GM04504 (cell line): ENCODE measurements at places on chromosomes 4 and X.
A peak's percentile ranks its signal among the peaks of the same experiment; 100 is the strongest.

- no peak for DNase-seq
These were observed 328.8 kb downstream of the ADAM29 start for GRCh38 chr4:175246941-175247340.

- DNase-seq, result no peak
These were observed 10.0 kb upstream of the OPHN1 start for GRCh38 chrX:68443155-68443868.

GRCh38 chr4:122034619-122035018 lies 82.8 kb upstream of the TRPC3 start:
- no peak for DNase-seq

DNA sequence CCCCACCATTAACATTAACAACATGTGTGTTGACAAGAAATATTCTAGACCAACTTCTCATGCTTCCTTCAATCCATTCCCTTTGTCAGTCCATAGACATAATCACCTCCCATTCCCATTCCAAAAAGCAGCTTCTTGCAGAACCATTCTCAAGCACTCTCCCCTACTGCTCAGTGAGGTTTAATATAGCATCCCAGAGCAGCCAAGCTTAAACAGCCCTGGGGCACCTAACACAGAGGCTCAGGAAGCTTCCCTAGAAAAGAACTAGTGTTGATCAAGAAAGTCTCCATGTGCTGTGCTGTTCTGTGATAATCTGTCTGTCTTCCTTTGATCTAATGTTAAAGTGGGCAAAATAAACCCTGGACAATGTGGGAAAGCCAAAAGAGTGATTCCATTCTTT lies 174.2 kb upstream of the NOCT start:
- no peak for DNase-seq

DNA sequence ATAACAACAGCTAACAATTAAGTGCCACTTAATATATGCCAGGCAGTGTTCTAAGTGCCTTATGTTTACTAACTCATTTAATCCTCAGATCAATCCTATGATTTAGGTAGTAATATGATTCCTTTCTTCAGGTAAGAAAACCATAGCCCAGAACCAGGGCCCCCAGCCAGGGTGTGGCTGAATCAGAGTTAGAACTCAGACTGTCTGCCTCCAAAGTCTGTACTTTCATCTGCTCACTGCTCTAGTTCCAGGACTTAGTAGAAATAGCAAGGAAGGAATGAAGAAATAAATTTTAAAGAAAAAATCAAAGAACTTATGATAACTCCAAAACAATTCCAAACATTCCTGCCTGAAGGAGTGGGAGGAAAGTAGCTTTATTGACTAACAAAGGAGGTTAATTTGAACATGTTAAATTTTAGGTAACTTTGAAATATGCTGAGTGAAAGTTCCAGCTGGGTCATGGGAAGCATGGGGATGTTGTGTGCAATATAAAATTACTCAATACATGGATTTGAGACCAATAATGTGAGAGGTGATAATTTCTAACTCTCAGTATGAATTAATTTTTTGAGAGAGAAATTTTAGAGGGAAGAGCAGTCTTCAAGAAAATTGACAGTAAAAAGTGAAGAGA lies 8.8 kb upstream of the ADH1C start:
- DNase-seq, result no peak

DNA sequence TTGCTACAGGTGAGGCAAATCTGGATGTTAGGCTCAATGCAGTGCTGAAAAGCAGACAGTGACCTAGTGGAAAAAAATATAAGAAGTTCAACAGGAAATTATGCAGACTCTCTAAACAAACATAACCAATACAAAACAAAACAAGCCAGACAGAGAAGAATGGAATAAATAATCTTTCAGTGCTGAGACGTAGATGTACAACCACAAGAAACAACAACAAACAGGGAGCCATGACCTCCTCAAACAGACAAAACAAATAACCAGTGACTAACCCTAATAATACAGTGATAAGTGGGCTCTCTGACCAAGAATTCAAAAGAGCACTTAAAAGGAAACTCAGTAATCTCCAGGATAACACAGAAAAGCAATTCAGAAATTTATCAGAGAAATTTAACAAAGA lies 239.3 kb downstream of the SLC39A8 start:
- DNase-seq, result no peak

- DNase-seq, result no peak
These were observed 1496.8 kb downstream of the RPA4 start for GRCh38 chrX:98380556-98380955.

DNA sequence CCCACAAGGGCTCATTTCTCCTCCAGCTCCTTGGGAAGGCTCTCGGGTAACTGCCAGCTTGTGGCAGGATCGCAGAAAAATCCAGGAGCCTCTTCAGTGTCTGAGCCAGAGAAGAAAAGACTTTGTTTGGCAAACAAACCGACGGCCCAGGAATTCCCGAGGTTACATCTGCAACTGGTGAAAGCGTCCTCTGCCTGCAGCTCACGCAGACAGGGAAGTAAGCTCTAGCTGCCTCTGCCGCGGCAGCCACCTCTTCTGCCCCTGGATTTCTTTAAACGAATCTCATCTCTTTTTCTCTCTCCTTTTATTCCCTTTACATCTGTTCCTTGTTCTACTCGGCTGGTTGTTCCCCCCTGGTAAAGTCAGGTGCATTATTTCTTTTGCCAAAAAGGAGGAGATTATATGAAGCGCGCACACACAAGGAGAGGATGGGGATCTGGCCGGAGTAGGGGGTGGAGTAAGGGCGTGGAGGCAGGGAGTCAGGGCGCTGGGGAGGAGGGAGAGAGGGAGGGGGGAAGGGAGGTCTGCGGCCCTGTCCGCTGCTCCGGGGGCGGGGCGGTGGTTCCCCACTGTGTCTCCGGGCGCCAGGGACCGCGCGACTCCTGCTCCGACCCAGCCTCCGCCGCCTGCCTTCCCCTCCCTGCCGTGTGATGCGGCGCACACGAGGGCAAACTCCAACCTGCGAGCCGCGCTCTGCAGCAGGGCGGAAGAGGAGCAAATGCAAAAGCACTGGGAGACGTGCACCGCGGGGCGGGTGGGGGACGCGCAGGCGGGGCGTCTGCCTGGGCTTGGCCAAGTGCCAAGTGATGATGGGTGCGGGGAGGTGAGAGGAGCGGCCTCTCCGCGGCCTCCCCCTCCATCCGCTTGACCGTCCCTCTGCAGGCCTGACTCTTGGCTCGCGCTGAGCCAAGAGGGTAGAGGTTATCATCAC lies at the start of gene DCHS2:
DCHS2 (minus strand) TSS at position 459 of the 931 bp plus-strand sequence; CDS start at position 15, 444 bp downstream.
- DNase-seq, result no peak

GRCh38 chrX:138026211-138026610 lies 460.3 kb downstream of the ZIC3 start:
- no peak for DNase-seq

GRCh38 chrX:3527166-3527565 lies 180.7 kb upstream of the MXRA5 start:
- DNase-seq, result no peak

DNA sequence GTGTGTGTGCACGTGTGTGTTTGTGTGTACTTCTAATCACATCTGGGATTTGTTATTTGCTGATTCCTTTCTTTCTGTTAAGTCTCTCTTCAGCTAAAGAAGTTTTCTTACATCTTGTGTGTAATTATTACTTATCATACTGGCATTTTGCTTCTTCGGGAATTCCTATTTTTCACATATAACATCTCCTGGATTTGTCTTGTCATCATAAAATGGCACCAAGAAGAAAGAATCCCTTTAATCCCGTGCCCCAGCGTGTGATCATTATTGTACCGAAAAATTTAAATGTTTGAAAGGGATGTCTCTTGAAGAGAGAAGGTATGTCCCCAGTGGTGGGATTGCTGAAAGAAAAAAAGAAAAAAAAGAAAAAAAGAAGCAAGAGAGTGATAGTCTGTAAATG lies 72.3 kb downstream of the ZFX start:
- DNase-seq, result no peak

- no peak for DNase-seq
These were observed 106.2 kb upstream of the FAT1 start for GRCh38 chr4:186829740-186830449.

DNA sequence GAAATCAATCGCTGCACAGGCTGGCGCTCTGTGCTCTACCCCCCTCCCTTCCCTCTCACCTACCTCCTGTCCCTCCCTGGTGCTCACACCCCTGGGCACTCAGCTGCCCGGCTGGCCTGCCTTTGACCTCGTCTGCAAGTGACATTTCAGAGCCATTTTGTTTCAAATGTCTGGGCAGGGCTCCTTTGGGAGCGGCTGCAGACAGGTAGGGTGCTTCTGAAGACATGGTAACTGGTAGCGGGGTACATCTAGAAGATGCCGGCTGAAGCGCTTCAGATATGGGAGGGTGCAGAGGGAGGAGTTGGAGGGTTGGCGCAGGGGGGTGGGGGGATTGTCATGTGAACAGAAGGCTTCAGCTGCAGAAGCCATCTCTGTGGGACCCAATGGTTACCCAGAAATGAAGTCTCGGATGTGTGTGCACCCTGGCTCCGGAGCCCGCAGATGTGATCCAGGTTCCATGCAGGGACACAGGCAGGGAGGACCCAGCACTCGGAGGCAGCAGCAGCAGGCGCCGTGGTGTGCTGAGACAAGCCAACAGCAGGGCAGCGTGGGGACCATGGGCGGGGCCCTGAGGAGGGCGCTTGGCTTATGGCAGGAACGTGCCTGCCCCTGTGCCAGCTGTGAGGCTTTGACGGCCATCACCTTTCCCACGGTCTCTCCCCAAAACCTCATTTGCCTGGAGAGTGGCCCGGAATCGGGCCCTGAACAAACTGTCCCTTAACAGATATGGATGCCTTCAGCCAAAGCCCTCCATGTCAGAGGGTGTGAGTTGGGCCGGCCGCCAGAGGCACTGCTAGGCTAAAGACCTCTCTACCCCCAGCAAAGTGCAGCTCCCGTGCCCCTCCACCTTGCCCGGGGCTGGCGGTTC lies 7.6 kb upstream of the DUSP9 start:
- DNase-seq, result no peak

DNA sequence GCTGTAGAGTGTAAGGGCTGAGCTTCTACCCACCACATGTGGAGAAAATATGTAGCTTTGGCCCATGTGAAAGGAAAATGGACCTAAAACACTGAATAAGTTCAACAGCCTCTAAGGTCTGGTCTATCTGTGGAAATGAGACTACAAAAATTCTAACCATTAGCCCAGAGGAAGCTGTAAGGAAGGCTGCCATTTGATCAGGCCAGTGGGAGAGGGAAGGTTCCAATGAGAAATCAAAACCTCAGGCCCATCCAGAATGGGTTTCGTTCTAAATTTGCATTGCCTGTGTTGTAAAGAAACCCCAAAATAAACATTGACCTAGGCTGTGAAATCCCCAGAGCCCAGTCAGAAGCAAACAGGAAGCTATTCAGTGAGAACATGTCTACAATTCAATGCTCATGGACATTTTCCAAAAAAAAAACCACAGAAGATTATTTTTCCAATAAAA lies 320.4 kb upstream of the SLC7A11 start:
- peak; percentile 35 for DNase-seq

- no peak for DNase-seq
These were observed 58.6 kb downstream of the C4orf46 start for GRCh38 chr4:158613046-158613445.

- peak; percentile 67 for DNase-seq
These were observed 53.3 kb downstream of the RGS12 start for GRCh38 chr4:3346146-3346545.

GRCh38 chrX:70907900-70908299 lies 611 bp downstream of the TEX11 start:
- DNase-seq, result no peak

DNA sequence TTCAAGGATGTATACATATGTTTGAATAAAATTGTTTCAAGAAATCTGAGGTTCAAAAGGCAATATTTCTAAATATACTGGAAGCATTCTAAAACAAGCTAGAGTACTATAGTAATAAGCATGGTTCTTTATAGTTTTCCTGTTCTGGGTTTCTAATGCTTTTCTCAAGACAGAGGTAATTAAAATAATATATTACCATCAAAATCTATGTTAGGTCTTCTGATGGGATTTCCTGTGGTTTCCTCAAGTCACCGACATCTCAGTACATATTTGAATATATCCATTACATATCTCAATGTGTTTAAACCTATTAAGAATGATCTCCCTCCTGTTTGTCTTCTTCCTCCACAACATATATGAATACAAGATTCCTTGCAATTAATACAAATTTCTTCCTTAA lies 25.6 kb downstream of the ARSJ start:
- DNase-seq, result no peak

GRCh38 chr4:73868206-73869129 lies 725 bp upstream of the CXCL1 start:
- DNase-seq, result no peak

DNA sequence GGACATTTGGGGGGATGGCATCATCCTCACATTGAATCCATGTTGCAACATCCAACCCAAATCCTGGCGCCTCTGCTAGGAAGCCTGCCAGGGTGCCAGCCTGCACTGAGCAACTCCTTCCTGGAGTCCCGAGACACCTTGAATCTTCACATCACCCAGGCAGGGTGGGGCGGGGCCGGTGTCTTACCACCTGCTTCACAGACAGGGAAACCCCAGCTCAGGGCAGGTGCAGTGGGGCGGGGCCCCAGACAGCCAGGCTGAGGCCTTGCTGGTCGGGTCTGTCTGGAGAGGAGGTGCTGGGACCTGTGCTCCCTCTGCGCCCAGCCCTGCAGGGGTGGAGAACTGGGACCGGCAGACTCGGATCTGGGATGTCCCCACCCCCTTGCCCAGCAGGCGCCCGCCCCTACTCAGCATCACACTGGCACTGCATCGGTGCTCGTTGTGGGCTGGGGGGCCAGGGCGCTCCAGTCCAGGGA lies 31.5 kb upstream of the HTRA3 start:
- no peak for DNase-seq

GRCh38 chr4:168177546-168178149 lies 85.3 kb downstream of the ANXA10 start:
- no peak for DNase-seq

DNA sequence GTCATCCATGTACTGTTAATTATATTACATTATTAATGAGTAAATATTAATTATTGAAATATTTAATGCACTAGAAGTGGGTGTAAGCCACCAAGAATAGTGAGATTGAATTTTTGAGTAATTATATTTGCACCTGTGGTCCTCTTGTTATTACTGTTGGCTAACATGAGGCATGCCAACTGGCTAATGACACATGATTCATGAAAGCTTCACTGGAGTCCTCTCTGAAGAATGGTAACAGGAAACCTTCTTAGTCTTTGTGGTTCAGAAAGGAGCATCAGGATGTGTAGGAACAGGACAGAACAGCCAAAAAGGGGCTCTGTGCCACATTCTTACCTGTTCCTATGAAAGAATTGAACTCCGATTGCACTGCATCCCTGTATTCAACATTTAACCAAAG lies 65.2 kb downstream of the SLC4A4 start:
- no peak for DNase-seq

DNA sequence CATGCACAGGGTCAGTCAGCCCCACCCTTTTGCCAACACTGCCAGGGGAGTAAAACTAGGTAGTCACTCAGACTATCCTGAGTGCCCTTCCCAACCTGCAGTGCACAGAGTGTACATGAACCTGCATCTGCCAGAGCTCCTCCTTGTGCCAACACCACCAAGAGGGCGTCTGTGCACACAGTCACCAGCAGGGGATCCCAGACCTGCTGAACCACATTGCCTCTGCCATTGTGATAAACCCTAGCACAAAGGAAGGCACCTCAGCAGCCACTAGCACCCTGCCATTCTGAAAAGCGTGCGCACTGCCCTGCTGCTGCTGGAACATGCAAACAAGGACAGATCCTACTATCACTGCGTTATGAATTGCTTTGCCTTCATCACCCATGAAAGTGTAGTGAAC lies 247.8 kb upstream of the POU3F4 start:
- DNase-seq, result no peak

- DNase-seq, result no peak
These were observed 71.7 kb downstream of the SLC2A9 start for GRCh38 chr4:9949573-9949972.

GRCh38 chrX:84118769-84119168 lies 69.2 kb downstream of the RPS6KA6 start:
- no peak for DNase-seq

GRCh38 chr4:38803833-38804653 lies 548 bp downstream of the TLR1 start:
- no peak for DNase-seq
